Stimulated activated CD4-positive, alpha-beta T cell treated with anti-CD3 and anti-CD28 coated beads, Interleukin-15, amount 100 ng/mL, for 1 hour (primary cell): ENCODE measurements at places on chromosomes 1 and 21.

GRCh38 chr1:234135501-234135900, 231.0 kb downstream of the SLC35F3 start:
- DNase-seq = no peak

DNA sequence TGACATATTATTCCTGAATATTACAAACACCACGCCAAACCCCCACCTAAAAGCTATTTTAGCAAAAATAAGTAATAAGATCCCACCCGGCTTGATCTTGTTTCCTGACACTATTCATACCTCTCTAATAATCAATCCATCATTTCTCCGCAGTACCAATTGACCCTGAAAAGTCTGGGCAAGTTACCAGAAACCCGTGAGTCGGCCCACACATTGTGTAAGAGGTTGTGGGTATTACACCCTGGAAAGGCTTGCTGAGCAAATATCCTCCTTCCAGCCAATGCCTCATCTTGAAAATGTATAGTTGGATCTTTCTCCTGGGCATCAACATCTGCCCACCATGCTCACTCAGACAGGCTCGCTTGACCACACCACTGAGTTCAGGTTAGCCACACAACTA, 451.0 kb downstream of the TTLL7 start:
- DNase-seq = no peak

DNA sequence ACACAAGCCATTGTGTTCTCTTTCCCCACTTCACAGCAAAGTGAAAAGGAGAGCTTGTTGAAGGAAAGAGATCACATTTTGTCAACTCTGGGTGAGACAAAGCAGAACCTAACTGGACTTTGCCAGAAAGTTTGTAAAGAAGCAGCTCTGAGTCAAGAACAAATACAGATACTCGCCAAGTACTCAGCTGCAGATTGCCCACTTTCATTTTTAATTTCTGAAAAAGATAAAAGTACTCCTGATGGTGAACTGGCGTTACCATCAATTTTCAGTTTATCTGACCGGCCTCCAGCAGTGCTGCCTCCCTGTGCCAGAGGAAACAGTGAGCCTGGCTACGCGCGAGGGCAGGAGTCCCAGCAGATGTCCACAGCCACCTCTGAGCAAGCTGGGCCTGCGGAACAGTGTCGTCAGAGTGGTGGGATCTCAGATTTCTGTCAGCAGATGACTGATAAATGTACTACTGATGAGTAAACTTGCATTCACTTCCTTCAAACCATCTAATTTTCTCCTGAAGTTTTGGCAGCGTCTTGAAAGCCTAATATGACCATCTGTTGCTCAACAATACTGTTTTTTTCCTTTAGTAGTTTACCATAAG, 43.7 kb downstream of the BACH1 start:
- DNase-seq = peak; percentile 3

- DNase-seq = no peak
Observed at GRCh38 chr1:165851034-165851658, 23.7 kb downstream of the UCK2 start.

- no peak for DNase-seq
Observed at GRCh38 chr1:29990304-29990703, 733.1 kb downstream of the MATN1 start.

- no peak for DNase-seq
Observed at GRCh38 chr1:197837911-197838310, 62.6 kb upstream of the DENND1B start.
